T-helper 22 cell (primary cell): ENCODE measurements at places on chromosomes 12 and 14.

DNA sequence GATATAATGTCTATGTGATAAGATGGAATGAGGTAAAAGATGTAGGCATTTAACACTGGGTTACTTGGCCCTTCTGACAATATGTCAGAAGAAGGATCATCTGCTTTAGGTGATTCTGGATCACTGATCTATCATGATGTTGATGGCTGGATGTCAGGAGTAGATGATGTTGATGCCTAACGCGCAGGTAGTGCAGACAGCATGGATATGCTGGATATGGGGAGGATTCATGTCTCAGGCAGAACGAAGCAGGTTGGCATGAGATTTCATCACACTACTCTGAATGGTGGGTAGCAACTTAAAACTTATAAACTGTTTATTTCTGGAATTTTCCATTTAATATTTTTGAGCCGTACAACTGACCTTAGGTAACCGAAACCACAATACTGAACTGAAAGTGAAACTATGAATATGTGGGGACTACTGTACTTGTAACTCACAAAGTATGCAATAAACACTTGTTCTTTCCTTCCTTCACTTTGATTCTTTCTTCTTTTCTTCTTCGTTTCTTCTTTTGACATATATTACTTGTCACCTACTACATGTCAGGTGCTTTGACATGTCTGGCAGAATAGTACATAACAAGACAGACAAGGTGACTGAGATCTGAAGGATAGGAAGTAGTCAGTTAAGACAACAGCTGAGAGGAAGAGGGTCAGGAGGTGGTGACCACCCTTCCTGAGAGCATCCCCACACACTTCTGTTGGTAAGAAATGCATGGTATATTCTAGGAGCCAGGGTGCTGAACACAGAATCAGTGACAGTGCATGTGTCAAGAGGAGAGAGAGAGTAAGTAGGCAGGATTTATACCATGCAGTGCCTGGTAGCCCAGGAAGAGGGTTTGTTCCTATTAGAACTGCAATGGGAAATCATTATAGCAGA lies 238.8 kb downstream of the PPFIA2 start:
- no peak for DNase-seq

GRCh38 chr12:15796493-15797141 lies 7.4 kb upstream of the EPS8 start:
- no peak for DNase-seq

GRCh38 chr12:106446419-106447092 lies 89.0 kb downstream of the POLR3B start:
- no peak for DNase-seq

DNA sequence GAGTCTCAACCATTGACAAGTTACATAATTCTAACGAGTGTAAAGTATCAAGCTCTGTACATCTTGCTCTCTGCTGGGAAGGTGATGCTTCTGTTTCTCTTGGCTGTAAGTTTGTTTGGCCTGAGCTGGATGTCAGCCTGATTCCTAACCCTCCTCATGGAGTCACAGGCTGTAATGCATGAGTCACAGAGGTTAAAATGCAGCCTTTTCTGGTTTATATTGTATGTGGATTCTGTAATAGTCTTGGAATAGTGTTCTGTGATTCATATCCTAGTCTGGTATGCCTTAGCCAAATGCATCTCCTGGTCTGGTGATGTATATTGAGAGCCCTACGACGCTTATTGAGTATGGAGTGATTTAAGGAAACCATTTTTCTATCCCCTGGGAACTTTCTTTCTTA lies 104.5 kb upstream of the FRMD6 start:
- DNase-seq, result no peak

DNA sequence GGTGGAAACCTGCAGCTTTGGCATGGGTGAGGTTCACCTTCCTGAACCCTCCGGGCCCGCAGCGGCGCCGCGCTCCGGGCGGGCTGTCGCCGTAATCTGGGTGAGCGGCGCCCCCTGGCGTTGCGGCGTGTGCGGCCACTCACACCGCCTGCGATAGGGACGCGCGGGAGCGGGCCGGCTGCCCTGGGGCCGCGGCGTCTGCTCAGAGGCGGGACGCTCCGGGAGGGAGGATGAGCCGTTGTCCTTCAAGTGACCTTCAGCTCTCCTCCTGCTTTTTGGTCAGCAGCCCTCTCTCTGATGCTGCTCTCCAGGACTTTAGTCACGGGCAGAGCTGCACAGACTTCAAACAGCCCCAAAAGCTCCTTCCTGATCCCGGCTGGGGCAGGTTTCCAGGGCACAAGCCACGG lies 211.7 kb upstream of the FKBP4 start:
- DNase-seq, result no peak

- no peak for DNase-seq
Observed at GRCh38 chr12:76023069-76023690, 8.4 kb downstream of the PHLDA1 start.

DNA sequence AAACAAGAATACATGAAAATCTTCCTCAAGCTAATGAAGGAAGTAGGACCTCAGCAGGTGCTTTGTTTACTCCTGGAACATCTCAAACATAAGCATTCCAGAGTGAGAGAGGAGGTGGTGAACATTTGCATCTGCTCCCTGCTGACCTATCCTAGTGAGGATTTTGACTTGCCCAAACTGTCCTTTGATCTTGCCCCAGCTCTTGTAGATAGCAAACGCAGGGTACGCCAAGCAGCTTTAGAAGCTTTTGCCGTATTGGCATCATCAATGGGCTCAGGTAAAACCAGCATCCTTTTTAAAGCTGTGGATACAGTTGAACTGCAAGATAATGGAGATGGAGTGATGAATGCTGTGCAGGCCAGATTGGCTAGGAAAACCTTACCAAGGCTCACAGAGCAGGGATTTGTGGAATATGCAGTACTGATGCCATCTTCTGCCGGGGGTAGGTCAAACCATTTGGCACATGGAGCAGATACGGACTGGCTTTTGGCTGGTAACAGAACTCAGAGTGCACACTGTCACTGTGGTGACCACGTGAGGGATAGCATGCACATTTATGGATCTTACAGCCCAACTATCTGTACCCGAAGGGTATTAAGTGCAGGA lies 1.9 kb downstream of the TOGARAM1 start:
- DNase-seq, result no peak

GRCh38 chr14:25884657-25885056 lies 713.2 kb downstream of the NOVA1 start:
- DNase-seq, result no peak

- no peak for DNase-seq
Observed at GRCh38 chr14:38389681-38390080, 133.8 kb upstream of the CLEC14A start.

- no peak for DNase-seq
Observed at GRCh38 chr12:100229036-100229635, 28.5 kb downstream of the ACTR6 start.

- DNase-seq, result no peak
Observed at GRCh38 chr12:7021956-7022355, 3.7 kb upstream of the LPCAT3 start.

DNA sequence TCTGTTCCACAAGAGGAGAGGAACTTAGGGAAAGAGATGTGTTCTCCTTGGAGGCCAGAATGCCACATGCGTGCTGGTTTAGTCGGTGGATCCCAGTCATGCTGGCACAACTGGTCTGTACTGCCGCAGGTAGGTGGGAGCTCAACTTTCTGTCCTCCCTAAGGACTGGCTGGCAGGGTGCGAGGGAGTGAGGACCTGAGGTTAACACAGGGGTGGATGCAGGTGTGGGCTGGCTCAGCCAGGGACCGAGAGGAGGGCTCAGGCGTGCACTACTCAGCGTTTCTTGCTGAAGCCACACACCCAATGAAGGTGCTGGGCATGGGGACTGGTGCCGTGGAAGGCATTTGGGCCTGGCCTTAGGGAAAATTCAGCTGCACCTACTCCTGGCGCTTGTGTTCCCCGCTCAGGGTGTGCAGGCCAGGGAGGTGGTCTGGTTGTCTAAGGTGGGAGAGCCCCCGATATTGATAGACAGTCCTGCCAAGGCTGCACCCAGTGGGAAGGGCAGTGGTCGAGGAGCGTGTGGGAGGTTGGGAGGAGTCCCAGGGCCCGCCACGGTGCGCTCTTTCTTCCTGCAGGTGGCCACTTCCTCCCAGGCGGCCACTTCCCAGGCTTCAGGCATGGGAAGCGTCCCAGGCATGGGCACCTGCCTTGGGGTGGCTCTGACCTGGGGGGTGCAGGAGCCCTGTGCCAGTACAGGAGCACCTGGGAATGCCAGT lies 138.4 kb downstream of the ADGRD1 start:
- DNase-seq, result no peak

- DNase-seq, result no peak
Observed at GRCh38 chr12:3646561-3647241, 106.2 kb downstream of the CRACR2A start.

GRCh38 chr12:54306925-54307741 lies 6.3 kb upstream of the NFE2 start:
- no peak for DNase-seq
